Activated CD4-positive, alpha-beta T cell treated with anti-CD3 and anti-CD28 coated beads for 36 hours (primary cell): ENCODE measurements at places on chromosomes 12 and 14. TPM values are rescaled to one million over a fixed set of nuclear protein-coding genes. Genes with fewer than 3 reads are reported as not detected.

The B3GNT4 gene
- 2.0 TPM for total RNA-seq

The ETFBKMT gene
- 1.4 TPM for total RNA-seq

The NANOG gene
- total RNA-seq, result not detected

DNA sequence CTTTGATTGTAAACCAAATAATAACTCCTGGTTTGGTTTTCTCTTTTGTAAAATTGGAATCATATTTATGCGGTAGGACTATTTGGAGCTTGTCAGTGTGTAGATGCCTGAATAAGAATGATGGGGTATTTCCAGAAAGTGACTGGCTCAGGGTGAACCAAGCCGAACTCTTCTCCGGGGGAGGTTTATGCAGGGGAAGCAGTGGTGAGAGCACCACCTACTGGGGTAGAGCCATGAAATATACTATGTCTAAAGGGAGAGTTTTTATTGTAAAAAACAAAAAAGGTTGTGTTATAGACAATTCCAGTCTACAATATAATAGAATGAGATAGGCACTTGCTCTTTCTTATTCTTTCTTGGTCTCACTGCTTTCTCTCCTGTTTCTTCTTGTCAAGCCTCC, 222.9 kb upstream of the SLC16A7 start:
- DNase-seq, result peak; percentile 10

The FERMT2 gene
- total RNA-seq, result 2.1 TPM

DNA sequence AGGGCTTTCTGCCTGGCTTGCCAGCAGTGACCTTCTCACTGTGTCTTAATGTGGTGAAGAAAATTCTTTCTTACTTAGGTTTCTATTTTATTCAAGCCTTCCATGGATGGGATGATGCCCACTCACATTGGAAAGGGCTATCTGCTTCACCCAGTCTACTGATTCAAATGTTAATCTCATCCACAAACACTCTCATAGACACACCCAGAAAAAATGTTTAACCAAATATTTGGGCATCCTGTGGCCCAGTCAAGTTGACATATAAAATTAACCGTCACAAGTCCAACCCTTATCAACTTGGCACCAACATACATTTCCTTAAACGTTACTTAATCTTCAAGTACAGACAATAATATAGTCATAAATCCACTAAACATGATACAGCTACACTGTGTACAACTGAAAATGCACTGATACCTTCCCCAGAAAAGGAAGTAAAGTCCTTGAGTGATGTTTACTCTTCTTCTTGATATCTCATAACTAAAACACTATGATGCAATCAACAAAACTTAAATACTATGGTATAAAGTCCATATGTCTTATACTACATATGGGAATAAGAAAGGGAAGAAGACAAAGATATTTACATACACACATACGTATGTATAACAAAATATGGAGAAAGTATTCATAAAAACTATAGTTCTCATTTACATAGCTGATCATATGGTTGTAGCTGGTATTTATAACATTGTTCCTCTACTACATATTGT, 394.7 kb upstream of the NOVA1 start:
- DNase-seq, result no peak

- DNase-seq, result no peak
Measured at GRCh38 chr14:43410631-43411030, 1096.5 kb downstream of the FSCB start.

The TMEM63C gene
- 1.4 TPM for total RNA-seq

The MMP17 gene
- total RNA-seq, result not detected

GRCh38 chr12:53985994-53986685, 1.2 kb downstream of the HOXC10 start:
- DNase-seq, result peak; percentile 53

- DNase-seq, result peak; percentile 85
Measured at GRCh38 chr12:6936636-6937480, 6.8 kb upstream of the RNU7-1 start.
